Activated naive CD8-positive, alpha-beta T cell treated with anti-CD3 and anti-CD28 coated beads for 36 hours (primary cell): ENCODE measurements at places on chromosomes 2 and 18. TPM values are rescaled to one million over a fixed set of nuclear protein-coding genes. Genes with fewer than 3 reads are reported as not detected.

GRCh38 chr2:199457147-199458008 lies at the start of gene SATB2:
Gene SATB2, minus strand, starts transcription at chr2:199457939. Its CDS starts 1,902 bp downstream, at chr2:199456037.
- H3K4me1 ChIP-seq, result peaks cover 22% of the 10 kb centered on the region
- peaks cover 83% of the 10 kb centered on the region for H3K27me3 ChIP-seq
- H3K4me3 ChIP-seq, result peak within 1 kb of the TSS; percentile 70
- no peaks in the 10 kb centered on the region for H3K36me3 ChIP-seq
- H3K27ac ChIP-seq, result no peak within 1 kb of the TSS

DNA sequence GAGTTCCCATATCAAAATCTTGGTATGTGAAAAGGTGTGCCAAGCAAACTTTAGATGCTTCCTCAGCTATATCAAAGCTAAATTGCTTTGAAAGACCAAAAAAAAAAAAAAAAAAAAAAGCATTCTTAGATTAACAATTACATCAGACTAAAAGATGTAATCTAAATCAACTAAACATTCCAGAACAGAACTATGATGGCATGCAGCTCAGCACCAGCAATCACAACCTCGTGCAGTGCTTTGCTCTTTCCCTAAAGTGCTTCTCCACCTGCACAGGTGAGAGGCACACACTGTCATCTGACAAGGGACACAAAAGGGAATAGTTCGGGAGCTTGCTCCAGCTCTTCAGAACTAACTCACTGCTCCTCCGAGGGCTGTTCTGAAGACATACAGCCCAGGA lies 37.5 kb downstream of the ADAM17 start:
- no peak overlapping the region for H3K4me3 ChIP-seq
- no peaks in the 10 kb centered on the region for H3K27me3 ChIP-seq
- H3K36me3 ChIP-seq, result peaks cover 30% of the 10 kb centered on the region
- H3K4me1 ChIP-seq, result peaks cover 2% of the 10 kb centered on the region
- DNase-seq, result no peak
- H3K27ac ChIP-seq, result no peak overlapping the region

DNA sequence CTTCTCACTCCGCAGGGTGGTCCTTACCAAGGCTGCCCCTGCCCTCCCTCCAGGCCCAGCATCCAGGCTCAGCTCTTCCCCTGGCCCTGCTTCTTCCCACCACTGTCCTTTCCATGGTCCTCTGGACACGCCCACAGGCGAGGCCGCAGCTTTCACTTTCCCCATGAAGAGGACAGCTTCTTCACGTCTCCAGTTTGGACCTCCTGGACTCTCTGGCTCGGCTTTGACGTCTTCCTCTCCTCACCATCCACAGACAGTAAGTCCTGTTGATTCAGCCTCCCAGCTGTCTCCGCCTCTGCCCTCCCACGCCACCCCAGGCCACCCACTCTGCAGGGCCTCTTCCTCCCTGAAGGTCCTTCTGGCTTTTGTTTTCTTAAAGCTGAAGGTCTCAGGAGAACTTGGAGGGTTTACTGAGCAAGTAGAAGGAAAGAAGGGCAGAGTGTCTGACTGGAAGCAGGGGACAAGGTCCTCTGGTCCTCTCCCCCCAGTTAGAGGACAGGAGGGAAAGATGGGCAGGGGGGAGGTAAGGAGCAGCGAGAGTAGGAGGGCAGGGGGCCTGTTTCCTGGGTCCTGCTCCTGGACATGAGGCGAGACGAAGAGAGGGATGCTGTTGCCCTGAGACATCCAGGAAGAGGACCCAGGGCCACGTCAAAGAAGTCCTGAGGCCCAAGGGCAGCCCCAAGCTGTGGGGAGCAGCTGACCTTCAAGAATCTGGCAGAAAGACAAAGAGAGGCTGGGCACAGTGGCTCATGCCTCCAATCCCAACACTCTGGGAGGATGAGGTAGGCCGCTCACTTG lies 24.7 kb upstream of the NMUR1 start:
- no peaks in the 10 kb centered on the region for H3K27me3 ChIP-seq
- peaks cover 15% of the 10 kb centered on the region for H3K4me1 ChIP-seq
- H3K36me3 ChIP-seq, result peaks cover 7% of the 10 kb centered on the region
- H3K27ac ChIP-seq, result no peak overlapping the region

- H3K36me3 ChIP-seq, result no peaks in the 10 kb centered on the region
- DNase-seq, result no peak
- no peaks in the 10 kb centered on the region for H3K4me1 ChIP-seq
- no peak overlapping the region for H3K4me3 ChIP-seq
Observed at GRCh38 chr2:154247503-154247902, 375.8 kb downstream of the GALNT13 start.

Gene FAM237A
- total RNA-seq, result not detected

Gene COLEC11
- total RNA-seq, result 0.52 TPM
